ENCODE measurements at places on chromosomes 4 and X.
A peak's percentile ranks its signal among the peaks of the same experiment; 100 is the strongest.

- no peak for DNase-seq
Observed at GRCh38 chr4:42398171-42398870, 1.0 kb downstream of the SHISA3 start.

DNA sequence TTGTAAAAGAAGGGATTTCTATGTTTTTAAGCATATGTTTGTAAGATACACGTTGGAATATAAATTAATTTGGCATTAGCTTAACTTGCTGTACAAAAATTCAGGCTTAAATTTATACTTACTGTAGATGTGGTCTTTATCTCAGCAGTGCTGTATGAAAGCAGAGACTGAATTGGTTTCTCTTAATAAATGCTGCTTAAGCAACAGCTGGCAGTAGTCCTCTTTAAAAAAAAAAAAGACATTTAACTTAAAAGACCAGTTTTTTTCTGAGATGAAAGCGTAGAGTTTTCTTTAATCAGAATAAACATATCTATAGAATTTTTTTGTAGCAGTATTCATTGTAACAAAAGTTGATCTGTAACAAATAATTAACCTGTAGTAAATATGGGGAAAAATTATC lies 124.6 kb downstream of the RAP1GDS1 start:
- no peak for DNase-seq

DNA sequence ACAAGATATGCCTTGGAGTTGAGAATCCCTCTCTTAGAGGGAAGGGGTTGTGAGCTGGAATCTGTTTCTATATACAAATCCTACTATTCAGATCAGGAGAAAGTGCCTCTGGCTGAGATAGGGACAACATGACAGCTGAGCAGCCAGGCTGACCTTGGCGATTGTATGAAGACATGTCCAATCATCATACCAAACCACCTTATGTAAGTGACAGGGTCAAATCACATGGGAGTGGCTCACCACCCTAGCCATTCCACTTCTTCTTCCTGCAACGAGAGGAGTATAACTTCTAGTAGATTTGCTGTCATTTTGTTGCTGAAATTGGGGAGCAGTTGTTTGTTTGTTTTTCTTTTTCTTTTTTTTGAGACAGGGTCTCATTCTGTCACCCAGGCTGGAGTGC lies 48.3 kb upstream of the TMEM150C start:
- no peak for DNase-seq

GRCh38 chr4:113385281-113385899 lies 335.9 kb downstream of the ANK2 start:
- no peak for DNase-seq

DNA sequence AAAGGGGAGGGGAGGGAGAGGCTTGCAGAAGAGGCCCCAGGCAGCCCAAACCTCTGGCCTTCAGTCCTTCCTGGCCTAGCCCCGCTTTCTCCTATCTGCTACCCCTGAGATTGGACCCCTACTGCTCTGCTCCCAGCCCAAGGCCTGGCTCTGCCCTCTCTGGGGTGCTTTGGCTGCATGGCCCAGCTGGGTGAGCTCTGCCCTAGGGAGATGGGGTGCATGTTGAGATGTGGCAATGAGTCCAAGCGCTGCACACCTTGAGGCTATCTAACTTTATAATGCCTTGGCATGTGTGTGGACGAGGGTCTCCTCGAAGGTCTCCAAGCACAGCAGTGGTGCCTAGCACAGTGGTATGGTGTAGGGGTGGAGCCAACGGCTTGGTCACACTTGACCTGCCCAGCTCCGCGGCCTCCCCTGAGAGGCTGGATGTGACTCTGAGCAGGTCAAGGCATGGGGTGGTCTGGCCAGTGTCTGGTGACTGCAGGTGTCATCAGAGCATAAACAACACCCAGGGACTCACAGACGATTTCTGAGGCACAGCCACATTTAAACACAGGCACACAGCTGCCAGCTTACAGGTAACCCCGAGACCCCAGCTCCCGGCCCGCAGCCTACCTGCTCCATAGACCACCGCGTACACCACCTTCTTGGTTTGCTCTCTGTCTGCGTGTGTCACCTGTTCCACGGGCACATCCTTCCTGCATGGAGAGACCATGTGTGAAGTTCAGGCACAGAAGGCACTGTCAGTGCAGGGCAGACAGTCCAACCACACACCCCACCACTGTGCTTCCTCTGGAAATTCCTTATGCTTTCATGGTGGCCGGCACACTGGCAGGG lies 36.3 kb downstream of the NAT8L start:
- no peak for DNase-seq

DNA sequence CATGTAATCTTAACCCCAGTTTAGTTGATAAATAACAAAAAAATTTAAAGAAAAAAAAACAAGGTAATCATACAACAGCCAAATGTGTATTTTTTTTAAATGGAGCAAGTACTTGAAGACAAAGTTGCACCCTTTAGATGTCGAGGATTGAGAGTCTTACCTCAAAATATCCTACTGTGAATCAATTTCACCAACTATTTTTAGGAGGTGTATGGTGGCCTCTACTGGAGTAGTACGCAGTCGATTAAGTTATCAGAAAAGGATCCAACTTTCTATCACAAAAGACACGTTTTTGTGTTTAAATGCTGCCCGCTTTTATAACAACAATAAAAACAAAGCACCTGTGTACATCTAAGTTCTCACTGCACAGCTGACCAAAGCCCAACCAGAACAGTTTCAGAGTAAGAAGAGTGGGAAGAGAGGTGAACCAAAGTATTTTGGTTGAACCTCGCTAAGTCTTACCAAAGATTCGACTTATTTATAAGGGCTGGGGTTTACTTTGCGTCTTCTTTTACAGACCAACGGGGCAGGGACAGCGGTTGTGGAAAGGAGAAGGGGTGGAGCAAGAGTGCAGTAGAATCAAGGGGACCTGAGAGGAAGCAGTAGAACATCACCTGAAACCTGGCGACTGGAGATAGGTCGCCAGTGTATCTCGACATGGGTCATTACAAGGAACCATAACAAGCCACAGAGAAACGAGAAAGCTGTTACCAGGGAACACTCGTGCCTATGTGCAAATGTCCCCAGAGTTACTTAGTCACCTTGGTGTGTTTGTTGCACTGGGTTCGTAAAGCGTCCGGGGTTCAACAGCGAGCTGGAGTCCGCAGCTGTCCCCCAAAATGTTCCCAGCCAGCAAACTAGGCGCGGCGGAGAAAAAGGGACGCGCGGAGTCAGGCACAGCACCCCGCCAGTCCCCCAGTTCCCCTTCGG lies 1.1 kb downstream of the RPS6KA6 start:
- DNase-seq, result no peak

DNA sequence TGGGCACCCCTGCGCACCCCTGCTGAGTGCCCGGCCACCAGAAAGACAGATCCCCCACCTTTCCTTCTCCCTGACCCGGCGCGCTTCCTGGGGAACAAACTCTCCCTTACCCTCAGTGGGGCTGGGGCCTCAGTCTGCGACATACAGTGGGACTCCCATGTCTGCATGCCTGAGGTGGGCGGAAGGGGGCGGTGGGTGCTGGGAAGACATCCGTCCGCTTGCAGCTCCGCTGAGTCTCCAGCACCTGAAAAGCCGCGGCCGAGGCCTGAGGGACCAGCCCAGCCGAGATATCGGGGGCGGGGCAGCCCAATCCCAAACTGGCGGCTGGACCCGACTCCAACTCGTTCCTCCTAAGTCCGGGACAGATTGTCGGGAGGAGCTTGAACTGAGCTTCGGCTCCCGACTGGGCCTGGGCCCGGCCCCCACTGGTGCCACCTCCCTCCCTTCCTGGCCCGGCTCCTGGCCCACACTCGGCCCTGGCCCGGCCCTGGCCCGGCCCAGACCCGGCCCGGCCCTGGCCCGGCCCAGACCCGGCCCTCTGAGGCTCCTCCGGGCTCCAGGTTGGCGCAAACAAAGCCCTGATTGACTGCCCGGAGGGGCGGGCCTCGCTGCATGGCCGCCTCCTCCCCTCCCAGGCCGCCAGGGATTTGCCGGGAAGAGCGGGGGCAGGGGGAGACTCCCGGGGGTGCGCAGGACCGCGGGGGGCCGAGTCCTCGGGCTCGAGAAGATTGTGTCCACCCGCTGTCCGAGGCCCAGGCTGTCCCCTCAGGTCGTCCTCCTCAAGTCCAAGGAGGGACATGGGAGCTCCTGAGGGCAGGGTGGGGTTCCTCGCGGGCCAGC lies 877 bp upstream of the SLC16A2 start:
- DNase-seq, result peak; percentile 63

DNA sequence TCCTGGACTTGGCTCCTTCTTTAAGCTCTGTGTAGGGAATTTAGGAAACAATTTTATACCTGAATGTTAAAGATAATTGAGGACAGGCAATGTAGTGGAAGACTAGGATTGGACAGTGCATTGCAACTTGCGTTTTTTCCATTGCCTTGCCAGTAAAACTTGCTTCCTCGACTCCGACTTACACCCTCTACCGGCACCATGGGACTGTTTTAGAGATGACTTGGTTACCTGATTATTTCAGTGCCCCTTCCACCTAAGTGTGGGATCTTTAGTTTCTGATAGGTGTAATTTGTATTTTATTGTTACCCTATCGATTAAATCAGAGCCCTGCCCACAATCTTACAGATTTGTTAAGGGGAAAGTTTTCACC lies 1.2 kb downstream of the PRPS1 start:
- no peak for DNase-seq

GRCh38 chr4:53489279-53489889 lies 101.9 kb downstream of the LNX1 start:
- DNase-seq, result no peak

DNA sequence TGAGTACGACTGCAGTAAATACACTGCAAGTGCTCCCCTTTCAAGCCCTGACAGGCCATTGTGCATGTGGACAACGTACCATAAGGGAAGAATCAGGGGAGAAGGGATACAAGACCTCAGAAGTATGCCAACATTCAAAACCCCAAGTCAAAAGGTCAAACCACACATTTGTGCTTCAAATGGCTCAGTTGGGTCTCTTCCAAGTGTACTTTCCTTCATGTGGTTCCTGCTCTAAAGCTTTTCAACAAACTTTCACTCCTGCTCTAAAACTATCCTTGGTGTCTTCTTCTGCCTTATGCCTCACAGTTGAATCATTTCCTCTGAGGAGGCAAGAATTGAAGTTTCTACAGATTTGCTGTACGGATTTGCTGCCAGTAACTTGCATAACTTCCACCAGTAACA lies 305.7 kb upstream of the SLIT2 start:
- DNase-seq, result no peak
